ENCODE measurements at places on chromosomes 12 and 14.

GRCh38 chr12:109539508-109539907 lies 33.8 kb downstream of the MMAB start:
- DNase-seq: no peak

DNA sequence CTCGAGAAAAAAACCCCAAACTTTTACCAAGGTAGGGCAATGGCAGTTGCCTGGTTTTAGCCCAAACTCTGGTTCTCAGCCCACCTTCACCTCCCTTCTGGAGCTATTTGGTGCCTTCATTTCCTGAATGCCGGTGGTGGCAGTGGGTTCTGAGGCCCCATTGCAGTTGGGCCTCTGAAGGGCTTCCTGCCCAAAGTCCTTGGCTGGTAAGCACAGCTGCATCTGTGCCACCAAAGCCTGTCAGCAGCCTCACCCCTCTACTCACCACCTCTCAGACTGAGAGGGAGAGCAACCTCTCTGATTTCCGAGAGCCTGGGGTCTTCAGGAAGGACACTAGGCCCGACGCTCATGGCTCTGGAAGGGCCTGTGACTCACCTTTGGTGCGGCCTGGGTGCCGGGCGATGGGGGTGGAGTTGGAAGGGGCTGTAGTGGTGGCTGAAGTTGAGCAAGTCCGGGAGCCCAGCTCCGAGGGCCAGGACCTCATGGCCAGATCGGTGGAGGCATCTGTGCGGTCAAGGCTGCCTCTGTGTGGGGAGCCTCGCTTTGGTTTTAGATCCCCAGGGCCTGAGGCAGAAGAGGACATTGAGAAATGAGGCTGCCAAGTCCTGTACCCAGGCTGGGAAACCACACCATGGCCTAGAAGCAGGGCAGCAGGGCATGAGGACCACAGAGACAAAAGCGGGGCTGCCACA lies 38.6 kb upstream of the GPR68 start:
- DNase-seq: no peak

- DNase-seq: no peak
Measured at GRCh38 chr12:107349008-107349747, 255.8 kb upstream of the CRY1 start.

DNA sequence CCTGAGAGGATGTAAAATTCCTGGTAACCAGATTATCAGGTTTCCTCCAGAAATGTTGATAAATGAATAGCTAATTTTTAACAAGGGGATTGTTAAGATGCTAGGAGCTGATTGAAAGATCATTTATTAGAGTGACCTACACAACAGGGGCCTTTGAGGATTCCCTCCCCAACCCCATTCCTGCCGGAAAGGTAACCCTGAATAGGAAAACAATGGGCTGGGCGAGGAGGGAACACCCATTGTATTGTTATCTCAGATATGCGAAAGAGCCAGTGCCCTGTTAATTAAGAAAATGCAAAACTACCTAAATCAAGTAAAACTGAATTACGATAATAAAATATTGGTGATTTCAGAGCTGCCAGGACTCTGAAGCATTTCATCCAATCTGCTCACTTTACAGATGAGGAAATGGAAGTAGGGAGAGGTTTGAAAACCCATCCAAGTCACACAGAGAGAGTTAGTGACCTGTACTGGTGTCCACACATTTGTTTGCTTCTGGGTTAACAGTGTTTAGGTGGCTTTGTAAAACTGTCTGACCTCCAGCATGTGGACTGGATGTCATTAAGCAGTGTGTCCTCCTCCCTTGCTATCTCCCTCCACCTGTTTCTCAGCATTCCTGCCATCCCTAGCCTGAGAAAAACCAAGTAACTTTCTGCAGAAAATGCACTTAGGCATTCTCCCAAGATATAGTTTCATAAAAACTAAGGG lies 214.8 kb downstream of the TTC6 start:
- DNase-seq: no peak

DNA sequence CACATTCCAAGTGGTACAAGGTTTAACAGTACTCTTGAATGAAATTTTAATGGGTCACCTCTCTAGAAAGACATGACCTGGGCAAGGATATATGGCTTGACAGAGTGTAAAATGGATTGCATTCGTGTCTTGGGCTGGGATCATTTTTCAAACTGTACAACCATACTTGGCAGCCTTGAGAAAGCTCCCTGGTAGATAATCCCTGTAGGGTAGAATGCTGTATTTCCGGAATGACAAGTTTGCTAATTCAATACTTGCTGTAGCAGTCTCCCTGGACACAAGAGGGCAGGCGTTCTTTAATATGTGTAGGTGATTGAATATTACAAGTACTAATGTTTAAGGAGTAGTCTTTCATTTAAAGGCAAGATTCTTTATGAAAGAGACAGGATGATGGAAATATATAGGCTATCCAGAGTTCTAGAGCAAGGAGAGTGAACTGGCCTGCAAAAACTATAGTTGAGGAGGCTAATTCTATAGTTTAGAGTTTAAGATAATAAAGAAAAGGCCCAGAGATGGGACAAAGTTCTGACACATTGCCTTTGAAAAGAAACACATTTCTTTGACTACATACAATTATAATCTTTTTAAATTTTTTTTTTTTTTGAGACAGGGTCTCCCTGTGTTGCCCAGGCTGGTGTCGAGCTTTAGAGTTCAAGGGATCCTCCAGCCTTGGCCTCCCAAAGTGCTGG lies 53.4 kb downstream of the PLBD1 start:
- DNase-seq: no peak

DNA sequence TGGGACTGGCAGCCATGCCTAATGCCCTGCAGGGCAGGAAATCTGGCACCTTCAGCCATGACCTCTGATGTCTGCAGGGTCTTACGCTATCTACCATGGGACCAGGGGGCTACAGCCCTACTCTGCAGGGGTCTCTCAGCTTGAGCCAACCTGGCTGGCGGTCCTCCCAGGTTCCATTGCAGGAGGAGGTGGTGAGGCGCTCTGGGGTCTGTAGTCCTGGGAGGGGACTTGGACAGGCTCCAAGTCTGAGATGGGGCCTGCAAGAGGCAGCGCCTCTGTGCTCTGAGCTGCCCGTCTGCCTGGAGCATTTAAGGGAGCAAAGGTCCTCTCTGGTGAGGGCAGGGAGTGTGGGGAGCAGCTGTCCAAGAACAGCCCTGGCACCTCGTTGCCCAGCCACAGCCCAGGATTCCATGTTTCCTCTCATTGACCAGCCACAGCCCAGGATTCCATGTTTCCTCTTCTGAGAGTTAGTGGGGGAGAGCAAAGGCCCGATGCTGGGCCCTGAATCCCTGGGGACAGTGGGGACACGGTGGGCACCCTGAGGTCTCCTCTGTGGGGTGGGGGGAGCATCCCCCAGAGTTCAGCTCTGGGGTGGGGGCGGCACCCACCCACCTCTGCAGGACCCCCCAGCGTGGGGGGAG lies 655 bp downstream of the PLD4 start:
- no peak for DNase-seq

DNA sequence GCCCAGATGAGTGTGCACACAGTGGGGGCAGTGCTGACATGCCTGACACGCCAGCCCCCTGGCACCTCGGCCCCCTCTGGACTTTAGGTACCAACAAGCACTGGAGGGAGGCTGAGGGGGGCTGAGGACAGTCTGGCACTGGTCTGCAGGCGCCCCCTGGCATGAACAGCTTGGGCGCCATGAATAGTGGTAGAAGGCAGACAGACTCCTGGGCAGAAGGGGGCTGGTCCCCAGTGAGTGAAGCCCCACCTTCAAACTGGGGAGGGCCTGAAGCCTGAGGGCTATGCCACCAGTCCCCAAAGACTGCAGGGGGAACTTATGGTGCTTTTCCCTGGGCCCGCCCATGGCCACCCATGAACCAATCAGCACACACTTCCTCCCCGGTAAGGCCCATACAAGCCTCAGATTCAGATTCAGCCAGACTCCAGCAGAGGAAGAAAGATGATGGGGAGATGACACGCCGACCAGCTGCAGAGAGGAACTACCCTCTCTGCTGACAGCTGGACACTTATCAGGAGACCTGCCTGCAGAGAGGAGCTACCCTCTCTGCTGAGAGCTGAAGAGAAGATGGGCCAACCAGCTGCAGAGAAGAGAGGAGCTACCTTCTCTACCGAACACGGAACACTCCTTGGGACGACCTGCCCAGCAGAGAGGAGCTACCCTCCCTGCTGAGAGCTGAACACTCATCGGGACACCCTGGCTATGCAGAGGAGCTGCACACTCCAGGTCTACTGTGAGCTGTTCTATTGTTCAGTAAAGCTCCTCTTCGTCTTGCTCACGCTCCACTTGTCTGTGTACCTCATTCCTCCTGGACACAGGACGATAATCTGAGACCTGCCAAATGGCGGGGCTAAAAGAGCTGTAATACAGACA lies 324.5 kb downstream of the PCNX1 start:
- peak; percentile 61 for DNase-seq

DNA sequence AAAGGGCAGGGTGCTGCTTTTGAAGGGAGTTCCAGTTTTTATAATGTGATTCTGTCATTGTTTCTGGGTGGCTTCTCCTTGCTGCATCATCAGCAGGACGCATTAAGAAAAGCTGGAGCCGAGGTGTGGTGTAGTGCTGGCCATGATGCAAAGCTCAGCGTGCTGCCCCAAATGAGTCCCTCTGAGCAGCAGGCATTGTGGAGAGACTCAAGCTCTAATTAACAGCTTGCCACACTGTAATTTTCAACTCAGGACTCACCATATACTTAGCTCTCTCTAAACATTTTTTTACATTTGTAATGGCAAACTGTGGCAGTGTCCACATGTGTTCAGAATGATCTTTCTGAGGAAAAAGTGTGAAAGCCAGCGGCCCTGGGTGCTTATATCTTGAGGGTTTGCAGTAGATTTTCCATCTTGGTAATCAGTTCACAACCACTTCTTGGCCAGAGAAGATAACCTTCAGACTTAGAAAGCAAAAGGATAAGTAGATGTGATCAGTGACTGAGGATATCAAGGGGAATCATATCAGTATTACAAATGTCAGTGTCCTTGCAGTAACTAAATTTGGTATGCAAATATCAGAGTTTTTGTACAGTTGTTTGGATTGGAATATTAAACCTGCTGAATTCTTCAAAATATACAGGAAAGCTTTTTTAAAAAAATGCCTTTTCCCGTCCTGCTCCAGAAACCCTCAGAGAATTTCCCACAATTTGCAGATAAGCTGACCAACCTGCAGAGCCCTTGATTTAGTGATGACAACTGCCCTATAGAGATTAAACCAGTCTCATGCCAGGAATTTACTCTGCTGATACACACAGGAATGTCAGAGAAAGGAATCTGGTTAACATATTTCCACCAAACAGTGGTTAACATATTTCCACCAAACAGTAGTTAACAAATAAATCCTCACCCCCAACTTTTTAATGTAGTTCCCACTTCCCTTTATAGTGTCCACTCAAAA lies 63.6 kb downstream of the DAAM1 start:
- DNase-seq: no peak

- no peak for DNase-seq
Measured at GRCh38 chr14:101542391-101542790, 18.9 kb upstream of the DIO3 start.

- no peak for DNase-seq
Measured at GRCh38 chr12:110431957-110432587, 18.1 kb downstream of the ARPC3 start.

DNA sequence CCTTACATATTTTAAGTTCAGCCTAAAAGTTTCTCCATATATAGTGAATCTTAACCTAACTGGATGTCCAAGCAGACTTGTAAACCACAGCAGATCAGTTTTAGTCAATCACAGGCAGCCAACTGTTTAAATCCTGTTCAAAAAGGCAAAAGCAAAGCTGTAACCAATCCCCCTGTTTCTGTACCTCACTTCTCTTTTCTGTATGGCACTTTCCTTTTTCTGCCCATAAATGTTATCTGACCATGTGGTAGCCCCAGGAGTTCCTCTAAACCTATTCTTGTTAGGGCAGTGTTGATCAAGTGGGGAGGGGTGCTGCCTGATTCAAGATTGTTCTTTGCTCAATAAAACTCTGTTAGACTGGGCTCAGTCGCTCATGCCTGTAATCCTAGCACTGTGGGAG lies 8.5 kb upstream of the DACT1 start:
- DNase-seq: no peak

GRCh38 chr12:66903782-66904396 lies 225.0 kb upstream of the GRIP1 start:
- DNase-seq: no peak

- no peak for DNase-seq
Measured at GRCh38 chr12:107788281-107788680, 13.8 kb downstream of the ASCL4 start.

DNA sequence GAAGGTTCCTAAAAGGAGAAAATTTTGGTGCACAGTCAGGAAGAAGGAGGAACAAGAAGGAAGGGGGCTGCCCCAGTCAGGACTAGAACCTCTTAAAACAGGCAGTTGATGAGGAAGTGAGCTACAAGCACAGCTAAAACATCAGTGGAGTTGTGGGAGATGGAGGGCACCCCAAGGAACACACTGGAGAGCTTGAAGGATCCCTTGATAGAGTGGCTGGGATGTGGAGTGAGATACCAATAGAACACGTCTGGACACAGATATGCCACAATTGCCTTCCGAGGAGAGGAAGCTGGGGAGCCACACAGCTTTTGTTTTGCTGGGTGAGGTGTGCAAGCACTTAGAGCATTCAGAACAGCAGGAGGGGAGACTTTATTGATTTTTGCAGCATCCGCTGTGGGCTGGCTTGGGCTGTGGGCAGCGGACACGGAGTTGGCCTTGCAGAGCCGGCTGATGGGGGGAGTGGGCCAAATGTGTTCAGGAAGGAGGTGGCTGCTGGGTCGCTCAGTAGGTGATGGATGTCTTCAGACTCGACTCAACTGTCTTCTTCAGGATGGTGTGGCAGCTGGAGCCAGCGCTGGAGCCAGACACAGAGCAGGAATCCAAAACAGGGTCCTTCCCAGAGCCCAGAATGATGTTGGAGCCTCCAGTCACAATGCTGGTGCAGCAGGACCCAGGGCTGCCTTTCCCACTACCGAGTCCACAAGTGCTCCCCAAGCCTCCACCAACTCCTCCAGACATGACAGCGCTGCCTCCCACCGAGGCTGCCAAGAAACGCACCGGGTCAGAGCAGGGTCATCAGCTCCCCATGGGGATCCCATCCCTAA lies 4.7 kb upstream of the KRT79 start:
- DNase-seq: no peak

- no peak for DNase-seq
Measured at GRCh38 chr14:28142400-28143015, 624.1 kb upstream of the FOXG1 start.

- no peak for DNase-seq
Measured at GRCh38 chr14:34920339-34920738, 45.2 kb upstream of the BAZ1A start.

- DNase-seq: no peak
Measured at GRCh38 chr14:52917735-52918134, 33.1 kb downstream of the FERMT2 start.
